ENCODE measurements at places on chromosomes 1 and 21.

GRCh38 chr21:43027846-43028731 is 47.5 kb downstream of the CBS start:
- DNase-seq = no peak

DNA sequence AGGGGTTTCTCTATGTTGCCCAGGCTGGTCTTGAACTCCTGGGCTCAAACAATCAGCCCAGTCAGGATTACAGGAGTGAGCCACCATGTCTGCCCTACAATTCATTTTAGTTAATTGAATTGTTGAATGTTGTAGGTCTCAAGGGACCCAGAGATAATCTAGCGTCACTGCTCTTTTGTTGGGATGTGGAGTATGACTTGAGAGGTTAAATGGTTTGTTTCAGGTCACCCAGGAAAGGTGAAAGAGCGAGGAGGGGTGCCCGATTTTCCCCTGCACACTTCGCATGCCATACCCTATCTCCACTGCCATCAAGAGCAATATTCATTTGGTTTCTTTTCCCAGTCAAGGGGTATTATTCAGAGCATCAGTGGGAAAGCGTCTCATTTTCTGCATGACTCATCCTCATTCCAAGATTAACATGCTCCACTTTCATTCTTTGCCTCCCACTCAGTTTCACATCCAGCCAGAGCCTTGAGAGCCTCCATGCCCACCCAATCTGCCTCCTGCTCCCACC is 13.1 kb upstream of the SLC30A1 start:
- no peak for DNase-seq

DNA sequence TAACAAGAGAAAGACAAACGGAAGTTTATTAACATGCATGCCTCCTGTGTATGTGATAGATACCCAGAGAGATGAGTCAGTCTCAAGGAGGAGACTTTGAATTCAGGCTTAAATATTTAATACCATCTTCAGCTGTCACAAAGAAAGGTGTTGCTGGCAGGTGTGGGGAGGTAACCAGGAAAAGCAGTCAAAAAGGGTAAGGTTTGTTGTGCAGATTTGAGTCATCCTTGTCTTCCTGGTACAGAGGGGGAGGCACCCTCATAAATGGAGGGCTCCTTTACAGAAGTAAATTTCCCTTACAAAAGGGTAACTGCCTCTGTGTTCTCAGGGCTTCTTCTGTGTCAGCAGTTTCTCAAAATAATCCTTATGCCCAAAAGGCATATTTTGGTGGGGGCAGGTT is 75.2 kb upstream of the B3GALT5 start:
- peak; percentile 86 for DNase-seq

- DNase-seq = no peak
Measured at GRCh38 chr1:30507401-30508174, 215.8 kb downstream of the MATN1 start.

GRCh38 chr1:8537991-8538390 is 220.1 kb downstream of the SLC45A1 start:
- DNase-seq = no peak

DNA sequence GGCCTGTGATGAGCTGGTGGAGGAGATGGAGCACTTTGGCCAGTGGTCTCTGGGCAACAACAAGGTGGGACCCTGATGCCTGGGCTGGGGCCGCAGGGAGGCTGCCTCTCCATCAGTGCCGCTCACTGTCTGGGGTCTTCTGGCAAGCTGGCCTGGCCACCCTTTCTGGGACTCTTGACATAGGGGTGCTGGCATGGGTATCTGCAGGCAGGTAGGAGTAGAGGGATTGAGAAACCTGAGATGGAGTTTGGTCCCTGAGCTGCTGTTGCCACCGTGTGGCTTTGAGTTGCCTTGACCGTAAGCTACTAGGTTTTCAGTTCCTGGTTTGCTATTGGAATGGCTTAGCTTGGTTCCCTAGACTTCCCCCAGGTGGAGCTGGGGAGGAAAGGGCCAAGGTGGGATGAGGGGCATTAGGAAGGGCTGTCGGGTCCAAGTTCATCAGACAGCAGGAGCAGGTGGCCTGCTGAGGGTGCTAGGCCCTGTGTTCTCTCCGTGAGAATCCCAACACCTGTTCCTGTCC is 13.2 kb upstream of the MFN2 start:
- peak; percentile 94 for DNase-seq

DNA sequence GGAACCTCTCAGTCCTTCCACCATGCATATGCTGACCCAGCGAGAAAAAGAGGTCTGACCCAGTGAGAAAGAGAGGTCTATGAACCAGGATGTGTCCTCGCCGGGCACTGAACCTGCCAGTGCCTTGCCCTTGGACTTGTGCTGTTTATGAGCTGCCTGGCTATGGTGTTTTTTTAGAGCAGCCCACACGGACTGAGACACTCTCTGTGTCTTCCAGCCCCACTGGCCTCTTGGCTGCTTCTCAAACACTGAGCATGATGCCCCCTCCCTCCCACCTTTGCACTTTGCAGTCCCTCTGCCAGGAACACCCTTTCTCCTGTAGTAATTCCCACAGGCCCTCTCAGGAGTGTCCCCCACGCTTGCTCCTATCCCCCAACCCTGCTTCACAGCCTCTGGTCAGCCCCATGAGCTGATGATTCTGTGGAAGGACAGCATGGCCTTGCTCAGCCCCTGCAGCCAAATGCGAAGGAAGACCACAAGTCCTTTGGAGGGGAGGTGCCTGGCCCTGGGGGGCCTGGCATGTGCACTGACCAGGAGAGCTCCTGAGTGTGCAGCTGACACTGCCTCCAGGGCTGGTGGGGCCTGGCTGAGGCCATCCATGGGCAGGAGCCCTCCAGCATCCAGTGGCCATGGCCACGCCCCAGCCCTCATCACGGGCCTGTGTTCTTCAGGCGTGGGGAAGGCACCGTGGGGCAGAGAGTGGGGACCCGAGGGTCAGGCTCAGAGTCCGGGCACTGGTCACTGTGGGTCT is 23.8 kb downstream of the WNT3A start:
- no peak for DNase-seq

DNA sequence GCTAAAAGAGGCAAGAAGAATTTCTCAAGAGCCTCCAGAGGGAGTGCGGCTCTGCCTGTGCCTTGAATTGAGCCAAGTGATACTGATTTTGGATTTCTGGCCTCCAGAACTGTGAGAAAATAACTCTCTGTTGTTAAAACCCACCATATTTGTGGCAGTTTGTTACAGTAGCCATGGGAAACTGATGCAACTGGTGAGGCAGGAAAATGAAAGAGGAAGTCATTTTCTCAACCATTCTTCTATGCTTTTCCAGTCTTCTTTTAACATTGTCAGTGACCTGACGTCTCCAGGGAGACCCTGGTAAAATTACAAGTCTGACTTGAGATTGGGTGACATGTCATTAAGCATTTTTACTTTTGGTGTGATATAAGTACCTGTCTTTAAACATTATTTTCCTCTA is 5.8 kb downstream of the OR6P1 start:
- peak; percentile 5 for DNase-seq

DNA sequence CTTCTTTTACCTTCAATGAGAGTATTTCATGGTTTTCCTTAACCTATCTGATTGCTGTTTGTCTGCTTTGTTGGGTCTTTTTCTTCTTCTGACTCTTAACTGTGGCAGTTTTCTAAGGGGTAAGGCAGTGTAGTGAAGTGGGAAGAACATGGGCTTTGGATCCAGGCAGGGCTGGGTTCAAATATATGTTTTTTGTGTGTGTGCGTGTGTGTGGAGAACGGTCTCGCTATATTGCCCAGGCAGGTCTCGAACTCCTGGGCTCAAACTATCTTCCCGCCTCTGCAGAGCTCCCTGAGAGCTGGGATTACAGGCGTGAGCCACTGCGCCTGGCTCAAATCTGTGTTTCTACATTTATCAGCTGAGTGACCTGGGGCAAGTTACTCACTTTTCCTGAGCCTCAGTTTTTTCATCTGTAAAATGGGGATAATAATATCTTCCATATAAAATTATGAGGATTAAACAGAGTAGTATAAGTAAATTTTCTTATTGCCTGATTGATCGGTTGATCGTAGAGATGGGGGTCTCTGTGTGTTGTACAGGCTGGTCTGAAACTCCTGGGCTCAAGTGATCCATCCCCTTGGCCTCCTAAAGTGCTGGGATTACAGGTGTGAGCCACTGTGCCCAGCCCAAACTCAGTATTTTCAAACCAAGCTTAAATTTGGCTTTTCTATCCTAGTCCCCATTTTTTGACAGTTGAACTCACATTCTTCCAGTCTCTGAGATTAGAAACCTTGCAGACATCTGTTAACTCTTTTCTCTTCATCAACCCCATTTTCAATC is 36.0 kb upstream of the MACF1 start:
- DNase-seq = no peak

- DNase-seq = no peak
Measured at GRCh38 chr1:72006092-72006491, 276.2 kb downstream of the NEGR1 start.

DNA sequence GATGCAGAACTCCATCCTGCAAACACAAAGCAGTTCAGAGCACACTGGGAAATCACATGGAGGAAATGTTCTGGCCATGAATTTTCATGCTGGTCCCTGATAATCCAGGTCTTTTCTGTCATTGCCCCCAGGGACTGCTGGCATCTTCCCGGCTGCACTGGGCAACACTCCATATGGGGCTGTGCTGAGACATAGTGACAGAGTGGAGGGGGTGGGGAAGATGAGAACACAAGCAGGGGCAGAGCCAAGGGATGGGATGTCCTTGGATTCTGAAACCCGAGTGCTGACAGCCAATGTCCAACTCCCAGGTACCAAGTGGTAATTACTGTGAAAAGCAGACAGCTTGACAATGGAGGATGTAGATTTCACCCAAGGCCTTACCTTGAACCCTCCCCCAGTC is 185.7 kb downstream of the HIVEP3 start:
- DNase-seq = no peak

GRCh38 chr1:234601301-234602017 is 8.5 kb downstream of the IRF2BP2 start:
- peak; percentile 54 for DNase-seq

DNA sequence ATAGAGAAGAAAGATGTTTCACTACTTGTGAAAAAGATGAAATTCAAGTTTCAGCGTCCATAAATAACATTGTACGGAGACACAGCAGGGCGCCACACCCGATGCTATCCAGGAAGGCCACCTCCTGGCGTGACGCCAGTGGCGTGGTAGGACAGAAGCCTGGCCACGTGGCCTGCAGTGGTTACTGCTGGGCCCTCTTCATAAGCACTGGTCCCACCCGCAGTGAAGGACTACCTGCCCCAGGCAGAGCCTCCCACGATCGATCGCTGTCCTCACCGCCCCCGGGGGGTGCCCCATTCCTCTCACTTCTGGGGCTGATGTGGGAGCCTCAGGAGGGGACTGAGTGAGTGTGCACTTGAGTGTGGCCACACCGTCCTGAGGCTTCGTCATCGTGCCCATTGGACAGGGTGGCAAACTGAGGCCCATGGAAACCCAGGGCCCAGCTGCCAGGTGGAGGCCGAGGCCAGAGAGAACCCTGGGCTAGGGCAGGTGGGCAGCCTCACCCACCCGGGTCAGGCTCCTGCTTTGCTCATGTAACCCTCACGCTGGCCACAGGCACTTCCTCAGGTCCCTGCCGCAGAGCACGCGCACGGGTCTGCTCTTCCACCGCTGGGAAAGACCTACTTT is 11.7 kb upstream of the HES5 start:
- DNase-seq = no peak

- peak; percentile 96 for DNase-seq
Measured at GRCh38 chr1:30816211-30817076, 58.9 kb upstream of the LAPTM5 start.

- peak; percentile 80 for DNase-seq
Measured at GRCh38 chr1:11882814-11883538, 24.2 kb upstream of the NPPB start.

- no peak for DNase-seq
Measured at GRCh38 chr1:87715471-87715870, 386.8 kb downstream of the LMO4 start.

GRCh38 chr1:72969461-72969860 is 687.1 kb upstream of the NEGR1 start:
- DNase-seq = no peak

- no peak for DNase-seq
Measured at GRCh38 chr1:234375672-234376071, 2.4 kb downstream of the COA6 start.

DNA sequence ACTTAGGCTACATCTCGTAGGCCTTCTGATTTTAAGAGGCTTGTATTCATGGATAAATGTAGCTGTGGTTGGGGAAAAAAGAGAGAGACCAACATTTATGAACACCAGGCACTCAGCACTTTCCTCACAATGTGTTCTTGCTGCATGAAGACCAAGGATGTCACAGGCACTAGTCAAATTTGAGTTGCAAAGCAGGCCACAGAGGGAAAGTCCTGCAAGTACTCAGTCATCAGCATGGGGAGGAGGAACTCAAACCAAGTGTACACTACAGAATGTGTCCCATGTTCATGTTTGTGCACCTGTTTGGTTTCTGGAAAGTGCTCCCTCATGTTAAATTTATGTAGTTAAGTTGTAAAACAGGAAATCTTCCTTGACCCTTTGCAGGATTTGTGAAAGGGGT is 8.7 kb upstream of the MAP3K7CL start:
- DNase-seq = no peak

GRCh38 chr1:226496453-226497015 is 52.0 kb upstream of the STUM start:
- peak; percentile 30 for DNase-seq

- DNase-seq = no peak
Measured at GRCh38 chr1:6972399-6972798, 187.1 kb downstream of the CAMTA1 start.

GRCh38 chr1:237012788-237013383 is 8.6 kb upstream of the MT1HL1 start:
- DNase-seq = no peak

DNA sequence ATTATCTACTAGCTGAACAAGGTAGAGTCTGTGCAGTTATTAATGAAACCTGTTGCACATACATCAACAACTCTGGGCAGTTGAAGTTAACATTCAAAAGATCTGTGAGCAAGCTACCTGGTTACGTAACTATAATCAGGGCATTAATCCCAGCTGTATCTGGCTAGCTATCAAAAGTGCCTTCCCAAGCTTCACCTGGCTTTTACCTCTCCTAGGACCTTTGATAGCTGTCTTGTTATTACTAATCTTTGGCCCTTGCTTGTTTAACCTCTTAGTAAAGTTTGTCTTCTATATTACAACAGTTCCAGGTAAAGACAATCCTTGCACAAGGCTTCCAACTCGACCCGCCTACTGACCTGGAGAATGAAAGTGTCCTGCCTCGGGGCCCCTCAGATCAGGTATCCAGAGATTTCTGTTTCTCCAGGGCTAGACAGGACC is 29.6 kb upstream of the SLC6A9 start:
- no peak for DNase-seq

DNA sequence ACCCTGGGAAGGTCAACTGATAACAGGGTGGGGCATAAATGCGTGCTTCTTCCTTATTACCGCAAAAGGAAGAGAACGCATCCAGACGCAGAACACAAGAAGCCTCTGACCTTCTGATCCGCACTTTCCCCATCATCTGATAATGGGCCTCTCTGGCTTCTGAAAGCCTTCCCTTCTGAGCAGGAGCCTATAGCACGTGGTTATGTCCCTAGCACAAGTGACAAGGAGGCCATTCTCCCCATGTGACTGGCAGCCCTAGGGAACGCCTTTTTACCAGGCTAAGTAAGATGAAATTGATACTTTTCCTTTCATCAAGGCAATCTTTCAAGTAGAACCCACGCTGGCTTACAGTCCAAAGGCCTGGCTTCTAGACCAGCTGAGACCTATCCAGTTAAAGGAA is 34.2 kb downstream of the RABIF start:
- DNase-seq = no peak

All from GM23338 (cell line).